Stimulated activated CD4-positive, alpha-beta T cell treated with anti-CD3 and anti-CD28 coated beads, Interleukin-12 subunit alpha, Interleukin-12 subunit beta, amount 100 ng/mL, for 48 hours (primary cell): ENCODE measurements at places on chromosomes 11 and 22.

- DNase-seq: peak; percentile 61
Observed at GRCh38 chr11:44621140-44621681, 55.7 kb downstream of the CD82 start.

DNA sequence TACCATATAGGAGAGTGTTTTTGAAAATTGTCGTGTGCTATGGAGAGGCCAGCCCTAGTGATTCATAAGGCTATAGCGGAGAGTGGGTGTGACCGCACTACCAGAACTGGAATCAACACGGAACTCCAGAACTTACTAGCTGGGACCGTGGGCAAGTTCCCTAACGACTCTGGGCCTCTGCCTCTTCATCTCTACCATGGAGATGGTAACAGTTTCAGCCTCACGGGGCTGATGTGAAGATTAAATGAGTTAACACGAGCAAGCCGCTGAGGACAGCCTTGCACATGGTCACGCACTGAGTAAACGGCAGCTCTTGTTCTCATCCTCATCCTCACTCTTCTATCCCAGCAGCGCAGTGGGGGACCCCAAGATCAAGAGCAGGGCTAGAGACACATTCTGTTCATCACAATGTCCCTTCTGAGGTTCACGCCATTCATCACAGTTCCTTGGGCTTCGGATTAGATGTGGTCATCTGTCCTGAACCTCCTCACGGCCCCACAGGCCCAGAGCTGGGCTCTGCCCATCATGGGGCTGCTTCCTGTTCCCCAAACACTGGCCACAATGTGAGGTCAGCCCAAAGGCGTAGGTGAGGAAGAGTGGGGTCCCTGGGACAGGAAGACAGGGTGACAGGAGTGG is 47.2 kb upstream of the CD5 start:
- peak; percentile 55 for DNase-seq

- DNase-seq: no peak
Observed at GRCh38 chr11:12680246-12680939, 6.2 kb downstream of the TEAD1 start.

- no peak for DNase-seq
Observed at GRCh38 chr11:73191151-73191550, 26.9 kb upstream of the P2RY2 start.

GRCh38 chr22:31678748-31679147 is 16.7 kb upstream of the PISD start:
- no peak for DNase-seq

DNA sequence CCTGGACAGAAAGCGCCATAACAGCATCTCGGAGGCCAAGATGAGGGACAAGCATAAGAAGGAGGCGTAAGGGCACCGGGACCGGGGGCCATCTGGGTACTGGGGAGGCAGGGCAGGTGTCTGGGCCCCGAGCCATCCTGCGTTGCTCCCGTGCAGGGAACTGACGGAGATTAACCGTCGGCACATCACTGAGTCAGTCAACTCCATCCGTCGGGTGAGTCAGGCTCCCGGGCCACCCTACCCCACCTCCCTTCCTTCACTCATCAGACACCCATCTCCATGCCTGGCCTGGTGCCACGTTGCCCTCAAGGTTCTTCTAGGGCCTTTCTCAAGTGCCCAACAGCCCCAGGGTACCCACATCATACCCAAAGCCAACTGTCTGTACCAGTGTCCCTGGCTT is 15.0 kb downstream of the PLCB3 start:
- DNase-seq: no peak

- no peak for DNase-seq
Observed at GRCh38 chr22:39236321-39237317, 8.2 kb downstream of the PDGFB start.

GRCh38 chr11:83238111-83238510 is 44.6 kb downstream of the ANKRD42 start:
- no peak for DNase-seq

DNA sequence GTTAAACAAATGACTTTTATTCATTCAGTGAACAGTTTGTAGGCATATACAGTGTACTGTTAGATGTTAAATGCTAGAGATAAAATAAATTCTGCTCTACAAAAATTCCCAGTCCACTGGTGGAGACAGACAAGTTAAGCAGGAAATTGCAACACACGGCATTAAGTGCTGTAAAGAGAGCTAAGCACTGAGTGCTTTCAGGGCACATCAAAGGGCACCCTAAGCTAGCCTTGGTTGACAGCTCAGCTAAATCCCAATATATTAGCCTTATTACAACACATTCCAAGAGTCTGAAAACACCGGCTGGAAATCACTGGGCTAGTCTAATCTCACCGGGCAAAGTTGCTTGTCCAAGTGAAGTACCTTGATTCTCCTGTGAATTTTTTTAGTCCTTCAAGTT is 55.1 kb downstream of the NOX4 start:
- no peak for DNase-seq

DNA sequence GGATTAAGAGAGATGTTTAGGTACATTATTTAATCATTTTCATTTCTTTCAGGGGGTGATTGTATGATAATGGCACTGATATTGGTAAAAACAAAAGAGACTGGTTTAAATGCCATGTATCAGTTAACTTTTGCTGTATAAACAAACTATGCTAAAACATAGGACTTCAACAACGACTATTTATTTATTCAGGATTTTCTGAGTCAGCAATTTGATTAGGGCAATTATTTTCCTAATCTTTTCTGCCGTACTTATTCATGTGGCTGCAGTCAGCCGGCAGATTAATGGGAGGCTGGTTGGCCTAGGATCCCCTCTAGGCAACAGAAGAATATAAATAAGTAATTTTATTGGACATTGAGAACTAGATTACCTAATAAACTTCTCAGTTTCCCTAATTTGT is 661.7 kb upstream of the RAG2 start:
- DNase-seq: no peak

- no peak for DNase-seq
Observed at GRCh38 chr22:27073601-27074425, 416.4 kb downstream of the MIAT start.

DNA sequence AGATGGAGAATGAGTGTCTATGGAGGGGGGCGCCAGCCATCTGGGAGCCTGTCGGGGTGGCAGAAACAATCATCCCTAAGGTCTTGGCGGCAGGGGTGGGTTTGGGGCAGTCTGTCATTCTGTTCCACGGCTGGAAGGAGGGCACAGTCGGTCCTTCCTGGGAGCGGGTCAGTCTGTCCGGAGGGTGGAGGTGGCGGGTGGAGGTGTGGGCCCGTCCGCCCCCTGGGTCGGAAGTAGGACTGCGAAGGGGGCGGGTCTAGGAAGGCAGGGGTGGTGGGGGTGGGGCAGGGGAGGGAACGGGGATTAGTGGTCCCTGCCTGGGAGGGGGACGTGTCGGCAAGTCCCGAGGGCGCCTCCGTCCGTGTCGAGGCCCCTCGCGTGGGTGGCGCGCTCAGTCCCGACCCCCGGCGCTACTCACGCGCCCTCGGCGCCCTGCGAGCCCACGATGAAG is 461 bp downstream of the TBC1D10A start:
- DNase-seq: no peak

DNA sequence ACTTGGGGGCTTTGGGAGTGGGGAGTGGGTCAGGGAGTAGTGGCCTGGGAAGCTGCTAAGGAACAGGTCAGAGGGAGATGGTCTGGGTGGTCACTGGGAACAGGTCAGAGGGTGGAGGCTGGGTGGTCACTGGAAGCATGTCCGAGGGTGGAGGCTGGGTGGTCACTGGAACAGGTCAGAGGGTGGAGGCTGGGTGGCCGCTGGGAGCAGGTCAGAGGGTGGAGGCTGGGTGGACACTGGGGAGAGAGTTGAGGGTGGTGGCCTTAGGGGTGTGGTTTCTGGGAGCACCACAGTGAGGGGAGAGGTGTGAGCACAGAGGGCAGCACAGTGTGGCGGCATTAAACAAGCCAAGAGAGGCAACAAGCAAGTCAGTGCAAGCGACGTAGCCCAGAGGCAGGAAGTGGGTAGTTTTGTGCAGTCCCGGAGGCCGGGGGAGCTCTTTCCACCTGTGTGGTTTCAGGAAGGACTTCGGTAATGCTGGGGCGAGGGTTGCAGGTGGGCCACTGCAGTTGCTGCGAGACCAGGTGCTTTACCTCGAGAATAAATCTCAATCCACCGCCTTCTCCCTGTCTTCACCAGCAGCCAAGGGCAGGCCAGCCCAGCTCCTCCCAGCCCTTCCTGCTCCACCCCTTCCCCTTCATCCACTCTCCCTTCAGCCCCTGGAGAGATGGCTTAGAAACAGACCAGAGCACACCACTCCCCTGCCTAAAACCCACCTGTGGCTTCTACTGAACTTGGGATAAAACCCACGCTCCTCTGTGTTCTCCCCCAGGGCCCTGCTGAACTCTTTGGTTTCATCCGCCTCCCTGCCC is 3.2 kb upstream of the CACNA1I start:
- peak; percentile 9 for DNase-seq

GRCh38 chr11:2517386-2518064 is 72.7 kb downstream of the KCNQ1 start:
- DNase-seq: no peak

- no peak for DNase-seq
Observed at GRCh38 chr11:39630365-39630764, 1829.1 kb downstream of the LRRC4C start.

- no peak for DNase-seq
Observed at GRCh38 chr11:60087239-60087638, 1.2 kb upstream of the MS4A2 start.

- DNase-seq: peak; percentile 49
Observed at GRCh38 chr11:72676861-72677341, 2.7 kb upstream of the PDE2A start.

GRCh38 chr11:132855516-132855915 is 676.8 kb downstream of the OPCML start:
- DNase-seq: no peak

- DNase-seq: no peak
Observed at GRCh38 chr22:24355574-24355973, 71.8 kb upstream of the ADORA2A start.

DNA sequence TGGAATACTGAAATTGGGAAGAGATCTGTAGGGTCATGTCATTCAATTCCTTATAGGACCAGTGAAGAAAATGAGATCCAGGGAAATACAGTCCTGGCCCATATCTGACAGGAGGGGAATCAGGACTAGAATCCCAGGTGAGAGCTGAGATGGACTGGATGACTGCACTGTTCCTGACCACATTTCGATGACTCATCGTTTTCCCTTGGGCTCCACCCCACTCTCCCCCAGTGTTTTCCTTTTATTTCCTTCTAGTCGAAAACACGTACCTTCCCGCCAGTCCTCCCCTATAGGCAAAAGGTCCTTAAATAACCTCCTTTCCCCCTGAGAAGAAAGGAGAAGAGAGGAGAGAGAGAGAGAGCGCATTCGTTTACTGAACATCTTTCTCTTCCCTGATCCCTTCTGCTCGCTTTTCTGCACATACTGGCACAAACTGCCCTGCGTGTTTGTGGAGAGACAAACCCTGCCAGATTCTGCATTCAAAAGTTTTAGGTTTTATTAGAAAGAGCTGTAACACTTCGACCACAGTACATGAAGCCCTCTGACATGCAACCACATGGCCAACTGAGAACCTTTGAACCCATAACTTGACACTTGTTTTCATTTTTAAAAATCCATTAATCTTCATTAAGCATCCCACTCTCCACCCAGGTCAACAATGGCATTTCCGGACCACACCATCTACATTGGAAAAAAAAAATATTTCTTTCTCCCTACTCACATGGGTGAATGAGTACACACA is 565.7 kb downstream of the METTL15 start:
- DNase-seq: no peak

DNA sequence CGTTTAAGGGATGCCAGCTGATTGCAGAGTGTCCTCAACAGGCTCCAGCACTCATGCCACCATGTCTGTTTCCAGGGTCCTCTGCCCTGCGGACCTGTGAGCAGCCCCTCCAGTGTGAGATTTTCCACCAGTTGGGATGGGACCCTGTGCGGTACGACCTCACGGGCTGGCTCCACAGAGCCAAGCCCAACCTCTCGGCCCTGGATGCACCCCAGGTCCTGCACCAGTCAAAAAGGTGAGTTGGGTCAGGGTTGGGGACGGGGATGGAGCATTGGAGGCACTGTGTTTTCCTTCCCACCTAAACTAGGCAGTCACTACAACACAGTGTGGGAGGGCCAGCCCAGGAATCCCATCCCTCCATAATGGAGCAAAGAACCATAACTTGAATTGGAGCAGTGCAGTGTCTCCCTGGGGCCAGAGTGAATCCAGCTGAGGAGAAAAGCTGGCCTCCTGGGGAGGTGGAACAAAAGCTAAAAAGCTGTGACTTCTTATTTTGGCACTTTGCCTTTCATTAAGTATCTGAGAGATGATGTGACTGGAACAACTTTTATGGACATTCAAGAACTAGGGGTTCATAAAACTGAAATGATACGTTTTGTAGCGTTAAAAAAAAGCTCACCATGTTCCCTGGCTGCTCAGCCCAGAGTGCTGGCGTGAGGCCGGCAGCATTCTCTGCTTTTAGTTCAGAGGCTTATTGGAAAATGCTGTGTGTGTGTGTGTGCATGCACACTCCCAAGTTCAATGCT is 101.8 kb downstream of the MYO18B start:
- no peak for DNase-seq

DNA sequence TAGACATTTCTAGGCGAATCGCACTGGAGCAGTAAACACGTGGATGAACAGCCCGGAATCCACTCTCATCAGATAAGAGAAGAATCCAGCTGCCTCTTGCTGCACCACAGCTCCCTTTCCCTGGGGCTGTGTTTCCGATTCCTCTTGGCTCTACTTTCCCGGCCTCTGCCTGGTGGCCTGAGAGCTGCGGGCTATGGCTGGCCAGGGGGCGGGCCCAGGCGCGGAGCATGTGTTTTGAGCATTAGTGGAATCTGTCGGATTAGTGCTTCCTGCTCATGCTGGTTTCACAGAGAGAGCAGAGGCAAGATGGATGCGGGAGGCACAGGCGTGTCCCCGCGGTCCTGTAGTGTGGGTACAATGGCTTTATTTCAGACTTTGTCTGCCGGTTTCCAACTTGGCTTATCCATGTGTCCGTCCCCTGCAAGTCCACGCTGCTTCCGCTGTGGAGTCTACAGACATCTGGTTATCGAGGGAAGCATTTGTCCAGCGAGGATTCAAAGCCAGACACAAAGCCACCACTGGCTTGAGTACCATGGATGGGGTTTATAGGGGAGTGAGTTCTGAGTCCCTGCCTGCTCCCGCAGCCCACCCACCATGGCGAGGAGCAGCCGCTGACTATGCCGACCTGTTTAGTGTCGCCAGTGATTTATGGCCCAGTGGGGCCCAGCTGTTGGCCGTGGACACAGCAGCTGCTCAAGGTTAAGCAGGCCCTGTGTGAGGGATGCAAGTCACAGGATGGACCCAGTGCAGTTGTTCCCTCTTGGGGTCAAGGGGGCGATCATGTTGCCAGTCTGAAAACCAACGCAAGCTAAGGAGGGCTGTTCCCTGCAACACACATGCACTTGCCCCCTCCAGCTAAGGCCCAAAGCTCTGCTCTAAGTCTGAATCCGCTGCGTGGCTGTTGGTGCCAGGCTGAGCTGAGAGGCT is 43.3 kb upstream of the EP300 start:
- no peak for DNase-seq

- no peak for DNase-seq
Observed at GRCh38 chr22:41425660-41426365, 20.8 kb downstream of the TOB2 start.

- DNase-seq: no peak
Observed at GRCh38 chr11:110133160-110133559, 40.0 kb downstream of the ZC3H12C start.

DNA sequence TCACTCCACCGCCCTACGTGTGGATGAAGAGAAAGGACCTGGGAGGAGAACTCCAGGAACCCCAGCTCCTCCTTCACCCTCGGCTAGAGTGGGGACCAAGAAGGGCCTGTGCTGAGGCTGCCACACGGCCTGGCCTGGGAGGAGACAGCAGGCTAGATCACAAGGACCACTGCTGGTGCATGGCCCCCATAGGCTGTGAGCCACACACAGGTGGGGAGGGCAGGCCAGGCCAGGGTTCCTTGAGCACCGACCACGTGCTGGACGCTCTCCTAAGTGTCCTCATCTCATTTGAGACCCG is 1392.4 kb downstream of the TBC1D22A start:
- DNase-seq: no peak
